ENCODE measurements at places on chromosomes 1 and 21.

- DNase-seq = no peak
Observed at GRCh38 chr1:96559181-96559580, 162.4 kb upstream of the PTBP2 start.

DNA sequence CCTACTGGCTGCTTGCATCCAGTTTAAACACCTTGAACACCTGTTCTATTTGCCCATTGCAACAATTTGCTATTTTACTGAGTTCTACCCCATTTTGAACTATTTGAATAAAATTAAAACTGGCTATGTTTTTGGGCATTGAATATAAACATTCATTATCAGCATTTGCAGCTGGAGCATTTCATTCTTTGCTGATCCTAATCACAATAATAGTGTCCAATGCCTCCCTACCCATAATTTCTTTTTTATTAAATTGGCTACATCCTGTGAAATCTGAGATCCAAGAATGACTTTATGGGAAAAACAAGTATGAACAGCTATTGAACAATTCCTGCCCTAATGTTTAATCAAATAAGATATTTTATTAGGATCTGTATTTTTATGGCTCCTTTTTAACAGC is 447.9 kb downstream of the PLA2G4A start:
- no peak for DNase-seq

DNA sequence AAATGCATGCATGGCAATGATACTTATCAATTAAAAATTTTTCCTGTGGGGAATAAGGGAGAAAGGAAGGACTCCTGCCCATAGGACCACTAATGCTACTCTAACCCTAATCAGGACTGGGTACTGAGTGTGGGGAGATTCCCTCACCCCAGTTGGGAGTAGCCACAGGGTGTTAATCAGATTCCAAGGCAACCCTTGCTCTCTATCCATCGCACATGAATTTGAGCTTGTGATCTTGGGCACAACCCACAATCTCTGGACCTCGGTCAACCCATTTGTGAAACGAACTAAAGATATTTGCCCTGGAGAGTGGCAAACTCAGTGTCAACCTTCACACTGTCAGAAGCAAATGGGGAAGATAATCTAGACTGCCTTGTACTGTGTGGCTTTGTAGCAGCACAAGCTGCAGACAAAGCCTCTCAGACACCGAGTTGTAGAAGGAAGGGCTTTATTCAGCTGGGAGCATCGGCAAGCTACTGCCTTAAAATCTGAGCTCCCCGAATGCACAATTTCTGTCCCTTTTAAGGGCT is 69.5 kb downstream of the SERINC2 start:
- no peak for DNase-seq

- no peak for DNase-seq
Observed at GRCh38 chr1:38055398-38055797, 8.8 kb upstream of the POU3F1 start.
